ENCODE measurements at places on chromosomes 6 and 20.

GRCh38 chr6:105785066-105785811, 300.9 kb upstream of the PRDM1 start:
- no peak for DNase-seq

- DNase-seq: no peak
These were observed 7.4 kb downstream of the ITPR3 start for GRCh38 chr6:33628401-33628964.

DNA sequence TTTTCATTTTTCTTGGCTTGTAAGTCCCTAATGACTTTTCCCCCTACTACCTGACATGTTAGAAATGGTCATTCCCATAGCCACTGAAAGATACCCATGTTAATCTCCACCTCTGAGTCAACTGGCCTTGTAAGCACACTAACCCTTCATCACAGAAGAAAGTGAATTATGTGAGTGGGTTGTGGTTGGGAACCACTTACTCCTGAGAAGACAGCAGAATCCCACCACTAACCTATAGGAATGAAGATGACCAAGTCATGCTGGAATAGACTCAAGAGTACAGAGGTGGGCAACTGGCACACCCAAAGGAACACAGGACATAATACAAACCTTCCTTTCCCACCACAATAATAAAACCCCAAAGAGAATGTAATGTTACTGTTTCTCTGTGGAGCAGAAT, 30.1 kb downstream of the RAMACL start:
- no peak for DNase-seq

GRCh38 chr6:159112714-159113113, 56.5 kb upstream of the FNDC1 start:
- no peak for DNase-seq

GRCh38 chr6:148441454-148441911, 98.8 kb downstream of the SASH1 start:
- no peak for DNase-seq

Data from GM23338 (cell line).